ENCODE measurements at places on chromosomes 5 and 9.
A peak's percentile ranks its signal among the peaks of the same experiment; 100 is the strongest.

- DNase-seq = no peak
Observed at GRCh38 chr5:94690778-94691177, 72.3 kb downstream of the SLF1 start.

DNA sequence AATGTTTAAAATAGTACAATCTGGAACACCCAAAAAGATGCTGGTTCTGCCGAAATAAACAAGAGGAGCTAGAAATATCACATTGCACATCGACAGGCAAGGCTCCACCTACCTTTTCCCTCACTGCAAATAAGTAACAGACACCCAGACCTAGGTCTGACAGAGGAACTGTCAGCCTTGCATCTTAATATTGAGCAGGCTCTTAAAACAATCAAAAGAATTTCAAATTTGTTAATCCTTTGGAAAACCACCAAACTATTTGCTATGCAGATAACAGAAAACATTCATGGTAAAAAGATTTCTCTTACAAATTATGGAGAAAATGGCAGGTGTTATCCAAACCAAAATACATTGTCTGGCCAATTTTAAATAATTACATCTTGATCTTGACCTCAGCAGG is 71.3 kb downstream of the FRMD3 start:
- peak; percentile 65 for DNase-seq

DNA sequence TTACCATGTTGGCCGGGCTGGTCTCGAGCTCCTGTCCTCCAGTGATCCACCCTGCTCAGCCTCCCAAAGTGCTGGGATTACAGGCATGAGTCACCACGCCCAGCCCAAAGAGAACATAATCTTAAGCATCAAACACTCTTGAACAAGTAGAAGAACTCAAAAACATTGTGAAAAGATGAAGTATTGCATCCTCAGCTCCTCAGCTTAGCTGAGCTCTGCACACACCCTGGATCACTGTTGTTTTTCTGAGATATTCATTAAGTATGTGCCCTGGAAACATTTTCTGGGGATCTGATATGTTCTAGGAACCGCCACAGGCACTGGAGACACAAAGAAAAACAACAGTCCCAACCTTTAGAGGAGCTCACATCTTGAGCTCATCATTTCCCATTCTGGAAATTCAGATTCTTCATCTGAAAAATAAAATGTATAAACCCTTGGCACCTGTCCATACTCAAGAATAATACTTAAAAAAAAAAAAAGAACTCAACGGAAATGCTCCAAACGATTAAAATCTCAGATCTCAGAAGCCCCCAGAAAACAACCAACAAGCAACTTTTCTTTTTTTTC is 62.2 kb upstream of the ZNF462 start:
- DNase-seq = no peak

- DNase-seq = no peak
Observed at GRCh38 chr5:142976861-142977260, 206.7 kb downstream of the ARHGAP26 start.

- DNase-seq = no peak
Observed at GRCh38 chr9:2613730-2614271, 7.8 kb upstream of the VLDLR start.

GRCh38 chr5:74461251-74461650 is 179.3 kb downstream of the ENC1 start:
- no peak for DNase-seq

DNA sequence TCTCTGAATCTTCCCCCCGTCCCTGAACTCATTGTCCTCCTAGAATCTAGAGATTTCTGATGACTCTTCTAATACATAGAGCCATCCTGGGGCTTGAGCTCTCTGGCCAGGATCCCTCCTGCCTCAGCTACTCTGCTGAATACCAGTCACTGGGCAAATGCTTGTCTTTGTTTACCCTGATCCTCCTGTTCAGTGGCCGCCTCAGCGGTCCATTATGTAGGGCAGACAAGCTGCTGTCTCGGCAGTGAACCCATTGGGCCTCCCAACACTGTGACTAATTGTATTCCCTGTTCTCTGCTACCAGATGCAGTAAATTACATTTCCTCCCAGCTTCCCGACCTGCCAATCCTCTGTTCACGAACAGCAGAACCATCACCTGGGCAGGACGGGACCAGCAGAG is 151.6 kb downstream of the PALM2AKAP2 start:
- DNase-seq = no peak

DNA sequence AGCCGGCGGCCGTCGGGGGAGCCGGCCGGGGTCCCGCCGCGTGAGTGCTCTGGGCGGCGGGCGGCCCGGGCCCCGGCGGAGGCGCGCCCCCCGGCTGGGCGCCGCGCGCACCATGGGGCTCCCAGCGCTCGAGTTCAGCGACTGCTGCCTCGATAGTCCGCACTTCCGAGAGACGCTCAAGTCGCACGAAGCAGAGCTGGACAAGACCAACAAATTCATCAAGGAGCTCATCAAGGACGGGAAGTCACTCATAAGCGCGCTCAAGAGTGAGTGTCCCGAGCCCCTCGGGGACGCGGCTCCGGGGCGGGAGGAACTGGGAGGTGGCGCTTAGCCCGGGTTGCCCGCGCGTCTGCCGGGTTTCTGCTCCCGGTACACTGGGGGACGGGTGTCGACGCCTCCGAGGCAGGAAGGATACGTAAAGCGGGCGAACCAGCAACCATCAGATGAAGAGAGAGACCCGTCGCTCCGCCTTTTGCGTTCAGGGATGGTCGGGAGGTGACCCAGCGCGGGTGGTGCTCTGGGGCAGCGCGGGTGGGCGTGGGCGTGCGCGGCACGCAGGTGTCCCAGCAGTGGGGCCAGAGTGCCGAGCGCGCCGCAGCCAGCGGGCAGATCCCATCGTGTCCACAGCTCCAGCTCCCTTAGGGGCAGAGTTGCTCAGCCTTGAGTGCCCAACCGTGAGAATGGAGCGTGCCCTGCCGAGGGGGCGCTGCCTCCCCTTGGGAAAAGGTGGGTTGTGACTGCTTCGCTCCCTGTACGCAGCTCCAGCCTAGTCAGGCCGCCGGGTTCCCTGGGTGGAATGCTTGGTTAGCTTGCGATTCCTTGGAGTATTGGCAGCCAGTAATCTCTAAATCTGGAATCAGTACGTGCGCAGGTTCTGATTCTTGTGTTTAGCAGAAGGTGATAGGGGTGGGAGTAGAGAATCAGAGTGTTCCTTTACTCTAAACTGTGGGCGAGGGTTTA is 753 bp downstream of the ARHGAP26 start:
- peak; percentile 27 for DNase-seq

GRCh38 chr5:41932770-41933169 is 7.7 kb downstream of the FBXO4 start:
- DNase-seq = no peak

GRCh38 chr9:71004196-71004595 is 117.2 kb downstream of the TRPM3 start:
- no peak for DNase-seq

DNA sequence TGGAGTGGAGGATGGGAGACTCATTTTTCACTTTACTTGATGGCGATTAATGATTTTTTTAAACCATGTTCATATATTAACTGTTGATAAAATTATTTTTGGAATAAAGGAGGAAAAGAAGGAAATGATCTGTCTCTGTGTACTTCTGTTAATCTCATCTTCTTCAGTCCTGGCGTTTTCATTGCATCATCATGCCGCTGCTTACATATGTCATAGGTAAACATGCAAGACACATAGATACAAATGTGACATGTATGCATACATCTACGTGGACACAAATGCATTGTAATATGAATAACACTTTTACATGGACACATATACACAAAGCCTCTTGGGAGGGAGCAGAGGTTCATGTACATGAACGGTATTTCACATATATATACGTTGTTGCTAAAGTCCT is 10.0 kb downstream of the TMEM174 start:
- DNase-seq = no peak

GRCh38 chr9:19424176-19424779 is 15.5 kb downstream of the ACER2 start:
- peak; percentile 57 for DNase-seq

Data from fibroblast of the aortic adventitia (primary cell).